ENCODE measurements at places on chromosomes 11 and 22.

GRCh38 chr11:59520741-59521140 is 9.4 kb downstream of the OR4D9 start:
- no peak for DNase-seq
- H3K27ac ChIP-seq, result no peak overlapping the region
- H3K27me3 ChIP-seq, result peaks cover 21% of the 10 kb centered on the region
- no peaks in the 10 kb centered on the region for H3K36me3 ChIP-seq
- peaks cover 2% of the 10 kb centered on the region for H3K4me1 ChIP-seq
- H3K4me3 ChIP-seq, result no peak overlapping the region

GRCh38 chr11:134554106-134554505 is 142.1 kb upstream of the B3GAT1 start:
- H3K27ac ChIP-seq, result no peak overlapping the region
- H3K27me3 ChIP-seq, result peaks cover 8% of the 10 kb centered on the region
- H3K4me1 ChIP-seq, result no peaks in the 10 kb centered on the region
- H3K4me3 ChIP-seq, result no peak overlapping the region
- no peaks in the 10 kb centered on the region for H3K36me3 ChIP-seq

GRCh38 chr22:24003887-24004286 is 1.4 kb downstream of the GSTT4 start:
- H3K4me3 ChIP-seq, result no peak overlapping the region
- peaks cover 2% of the 10 kb centered on the region for H3K27me3 ChIP-seq
- H3K4me1 ChIP-seq, result no peaks in the 10 kb centered on the region
- no peak overlapping the region for H3K27ac ChIP-seq
- no peak for DNase-seq

GRCh38 chr11:28674433-28675103 is 566.4 kb downstream of the METTL15 start:
- H3K4me3 ChIP-seq, result no peak overlapping the region
- H3K4me1 ChIP-seq, result no peaks in the 10 kb centered on the region
- H3K27ac ChIP-seq, result no peak overlapping the region
- no peak for DNase-seq

GRCh38 chr22:48753381-48753730 is 1074.3 kb downstream of the BRD1 start:
- no peaks in the 10 kb centered on the region for H3K4me1 ChIP-seq
- no peaks in the 10 kb centered on the region for H3K27me3 ChIP-seq
- H3K27ac ChIP-seq, result no peak overlapping the region

DNA sequence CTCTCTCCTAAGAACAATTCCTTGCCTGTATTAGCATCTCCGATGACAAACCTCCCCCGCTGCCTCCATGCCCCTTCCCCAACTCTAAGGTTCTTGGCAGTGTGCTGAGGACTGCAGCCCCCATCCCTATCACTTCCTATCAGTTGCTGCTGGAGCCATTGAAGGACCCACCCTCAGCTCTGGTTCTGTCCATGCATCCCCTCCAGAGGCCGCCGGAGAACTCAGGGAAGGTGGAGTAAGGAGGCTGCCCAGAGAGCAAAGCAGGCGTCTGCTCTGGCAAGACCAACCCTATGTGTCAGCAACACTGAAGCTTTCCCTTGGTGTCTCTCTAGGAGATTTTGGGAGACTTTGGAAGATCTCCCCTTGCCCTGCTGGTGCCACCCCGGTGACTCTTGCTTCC is 1139.5 kb downstream of the TBC1D22A start:
- H3K36me3 ChIP-seq, result no peaks in the 10 kb centered on the region
- no peaks in the 10 kb centered on the region for H3K27me3 ChIP-seq
- DNase-seq, result no peak
- H3K4me3 ChIP-seq, result no peak overlapping the region
- H3K27ac ChIP-seq, result no peak overlapping the region

DNA sequence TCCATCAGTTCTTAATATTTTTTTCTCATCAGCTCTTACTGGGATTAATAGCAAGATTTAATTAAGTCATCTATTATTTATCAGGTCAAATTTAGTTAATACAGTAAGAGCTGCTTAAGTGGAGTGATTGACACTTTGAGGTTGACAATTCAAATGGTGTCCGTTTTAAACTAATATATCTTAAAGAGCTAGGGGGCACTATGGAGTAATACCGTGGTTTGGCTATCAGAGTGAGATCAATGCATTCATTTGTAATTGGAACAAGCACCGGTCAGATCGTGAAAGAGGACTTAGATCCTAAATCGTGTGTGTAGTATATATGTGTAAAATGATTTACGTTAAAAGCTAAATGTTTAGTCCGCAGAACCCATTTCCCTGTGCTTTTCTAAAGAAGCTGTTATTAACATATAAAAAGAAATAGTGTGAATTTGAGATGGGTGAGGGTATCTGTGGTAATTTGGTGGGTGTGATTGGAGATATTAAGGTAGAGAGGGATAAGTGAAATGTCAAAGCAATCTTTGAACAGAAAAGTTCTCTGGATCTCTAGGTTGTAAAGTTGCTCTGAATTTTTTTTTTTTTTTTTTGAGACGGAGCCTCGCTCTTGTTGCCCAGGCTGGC is 2.3 kb downstream of the SIK2 start:
- H3K36me3 ChIP-seq, result peaks cover 2% of the 10 kb centered on the region
- DNase-seq, result no peak
- H3K4me3 ChIP-seq, result peak overlapping the region; percentile 98
- peaks cover 24% of the 10 kb centered on the region for H3K4me1 ChIP-seq
- no peaks in the 10 kb centered on the region for H3K27me3 ChIP-seq

GRCh38 chr11:20274031-20274430 is 89.5 kb upstream of the HTATIP2 start:
- DNase-seq, result no peak
- H3K27ac ChIP-seq, result no peak overlapping the region
- no peaks in the 10 kb centered on the region for H3K4me1 ChIP-seq
- H3K4me3 ChIP-seq, result no peak overlapping the region

DNA sequence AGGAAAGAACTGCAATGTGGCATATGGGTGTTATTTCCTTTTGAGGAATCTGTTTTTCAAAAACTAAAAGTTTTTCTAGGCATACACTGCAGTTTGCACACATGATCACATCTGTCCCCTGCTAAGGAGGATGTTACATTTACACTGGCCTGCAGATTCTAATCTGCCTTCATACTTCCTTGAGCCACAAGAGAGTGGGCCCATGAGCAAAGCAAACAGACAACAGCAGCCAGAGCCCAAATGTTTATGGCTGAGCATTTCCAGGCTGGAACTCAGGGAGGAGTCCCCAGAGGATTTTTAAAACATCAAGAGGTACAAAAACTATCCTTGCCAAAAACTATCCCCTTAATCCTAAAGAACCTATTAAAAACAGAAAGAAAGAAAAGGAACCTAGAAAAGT is 117.2 kb upstream of the MTNR1B start:
- no peaks in the 10 kb centered on the region for H3K27me3 ChIP-seq
- H3K36me3 ChIP-seq, result no peaks in the 10 kb centered on the region
- H3K4me1 ChIP-seq, result no peaks in the 10 kb centered on the region
- DNase-seq, result no peak

- peaks cover 60% of the 10 kb centered on the region for H3K4me1 ChIP-seq
- H3K27ac ChIP-seq, result no peak overlapping the region
- H3K4me3 ChIP-seq, result no peak overlapping the region
These were observed 111.3 kb upstream of the OR4B1 start for GRCh38 chr11:48105096-48105990.
